Right ventricle myocardium superior (tissue), 1 donor: ENCODE measurements at places on chromosomes 16 and 17.

GRCh38 chr17:61335105-61335844, 64.4 kb upstream of the TBX2 start:
- DNase-seq: no peak

DNA sequence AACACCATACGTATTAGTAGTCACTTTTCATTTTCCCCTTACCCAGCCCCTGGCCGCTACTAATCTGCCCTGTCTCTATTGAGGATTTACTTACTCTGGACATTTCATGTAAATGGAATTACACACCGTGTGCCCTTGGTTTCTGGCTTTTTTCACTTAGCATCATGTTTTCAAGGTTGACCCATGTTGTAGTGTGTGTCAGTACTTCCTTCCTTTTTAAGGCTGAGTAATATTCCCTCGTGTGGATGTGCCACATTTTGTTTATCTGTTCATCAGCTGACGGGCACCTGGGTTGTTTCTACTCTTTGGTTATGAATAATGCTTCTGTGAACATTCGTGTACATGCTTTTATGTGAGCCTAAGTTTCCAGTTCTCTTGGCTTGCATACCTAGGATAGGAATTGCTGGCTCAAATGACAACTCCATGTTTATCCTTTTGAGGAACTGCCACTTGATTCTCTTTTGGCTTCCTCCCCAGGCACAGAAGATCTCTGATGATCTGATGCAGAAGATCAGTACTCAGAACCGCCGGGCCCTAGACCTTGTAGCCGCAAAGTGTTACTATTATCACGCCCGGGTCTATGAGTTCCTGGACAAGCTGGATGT, 7.7 kb downstream of the PSMD3 start:
- no peak for DNase-seq

DNA sequence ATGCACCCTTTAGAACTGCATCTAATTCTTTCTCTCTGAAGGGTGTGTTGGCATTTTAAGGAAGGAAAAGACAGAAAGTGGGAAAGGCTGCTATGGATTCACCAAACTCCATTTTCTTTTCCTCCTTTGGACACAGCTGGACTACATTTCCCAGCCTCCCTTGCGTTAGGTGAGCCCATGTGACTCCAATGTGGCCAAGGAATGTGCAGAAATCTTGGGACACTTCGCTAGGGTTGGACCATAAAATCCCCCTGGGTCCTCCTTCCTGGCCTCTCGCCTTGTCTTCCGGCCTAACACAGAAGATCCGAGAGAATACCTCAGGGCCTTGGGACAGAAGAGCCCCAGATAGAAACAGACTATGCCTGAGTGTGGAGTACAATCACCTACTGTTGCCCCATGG, 56.3 kb downstream of the ABCC12 start:
- DNase-seq: peak; percentile 52

DNA sequence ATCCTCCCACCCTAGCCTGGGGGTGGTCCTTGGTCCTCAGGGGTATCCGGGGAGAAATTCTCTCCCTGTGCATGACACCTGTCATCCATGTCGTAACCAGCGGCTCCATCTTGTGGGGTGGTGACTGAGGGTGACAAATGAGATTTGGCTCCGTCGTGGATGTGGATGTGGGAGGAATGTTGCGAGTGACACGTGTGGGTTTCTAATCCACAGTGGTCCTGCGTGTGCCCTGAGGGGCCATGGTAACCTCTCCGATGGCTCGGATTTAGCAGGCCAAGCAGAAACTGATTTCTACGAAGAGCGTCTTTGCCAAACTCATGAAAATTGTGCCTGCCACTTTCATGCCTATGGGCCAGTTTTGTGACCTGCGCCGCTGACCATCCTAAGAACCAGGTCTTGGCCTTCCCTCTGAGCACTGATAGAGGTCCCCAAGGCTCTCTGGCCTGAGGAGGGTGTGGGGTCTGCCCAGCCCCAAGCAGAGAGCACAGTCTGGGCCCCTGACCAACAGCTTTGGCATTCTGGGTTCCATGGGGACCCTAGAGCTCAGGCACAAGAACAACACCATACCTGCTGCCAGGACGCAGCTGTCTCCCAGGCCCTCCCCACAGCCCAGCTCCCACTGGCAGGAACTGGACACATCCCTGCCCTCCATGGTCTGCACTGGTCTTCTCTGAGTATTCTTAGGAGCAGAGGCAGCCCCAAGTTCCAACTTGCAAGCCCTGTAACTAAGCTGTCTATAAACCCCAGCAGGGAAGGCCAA, 79.0 kb downstream of the AMFR start:
- peak; percentile 29 for DNase-seq

DNA sequence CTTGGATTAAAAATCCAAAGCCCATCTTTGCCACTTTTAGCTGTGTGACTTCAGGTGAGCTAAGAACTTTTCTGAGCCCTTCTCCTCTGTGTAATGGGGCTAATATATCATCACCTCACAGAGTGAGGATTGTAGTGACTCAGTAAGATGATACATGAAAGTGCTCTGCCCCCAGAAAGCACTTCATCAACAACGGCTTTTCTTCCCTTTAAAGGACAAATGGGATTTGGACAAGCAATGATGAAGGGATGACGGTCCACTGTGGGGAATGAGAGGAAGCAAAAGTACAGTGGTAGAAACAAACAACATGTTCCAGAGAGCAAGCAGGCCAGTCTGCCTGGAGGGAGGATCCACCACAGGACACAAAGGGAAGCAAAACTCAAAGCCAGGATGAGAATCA, 14.3 kb upstream of the TMED6 start:
- DNase-seq: no peak

DNA sequence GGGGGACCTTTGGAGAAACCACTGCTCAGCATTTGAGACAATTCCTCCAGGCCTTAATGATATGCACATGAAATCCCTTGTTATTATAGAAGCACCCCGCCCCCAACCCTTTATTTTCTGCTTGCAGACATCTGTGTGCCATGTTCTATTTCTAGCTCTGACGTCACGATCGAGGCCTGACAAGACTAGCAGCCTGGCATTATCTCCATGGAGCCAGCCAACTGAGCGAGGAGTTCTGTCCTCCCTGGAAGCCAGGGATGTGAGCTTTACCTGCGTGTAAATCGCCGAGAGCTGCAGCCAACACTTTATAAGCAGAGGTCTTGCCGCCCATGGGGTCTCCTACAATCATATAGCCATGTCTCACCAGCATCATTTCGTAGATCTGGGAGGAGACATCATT, 116.9 kb downstream of the DNAH3 start:
- peak; percentile 57 for DNase-seq

GRCh38 chr17:13973960-13974651, 95.2 kb upstream of the COX10 start:
- no peak for DNase-seq

GRCh38 chr16:78990309-78990701, 610.2 kb downstream of the MAF start:
- DNase-seq: no peak

GRCh38 chr17:2213291-2213960, 90.2 kb downstream of the SMG6 start:
- no peak for DNase-seq
